ENCODE measurements at places on chromosomes 11 and 22.

DNA sequence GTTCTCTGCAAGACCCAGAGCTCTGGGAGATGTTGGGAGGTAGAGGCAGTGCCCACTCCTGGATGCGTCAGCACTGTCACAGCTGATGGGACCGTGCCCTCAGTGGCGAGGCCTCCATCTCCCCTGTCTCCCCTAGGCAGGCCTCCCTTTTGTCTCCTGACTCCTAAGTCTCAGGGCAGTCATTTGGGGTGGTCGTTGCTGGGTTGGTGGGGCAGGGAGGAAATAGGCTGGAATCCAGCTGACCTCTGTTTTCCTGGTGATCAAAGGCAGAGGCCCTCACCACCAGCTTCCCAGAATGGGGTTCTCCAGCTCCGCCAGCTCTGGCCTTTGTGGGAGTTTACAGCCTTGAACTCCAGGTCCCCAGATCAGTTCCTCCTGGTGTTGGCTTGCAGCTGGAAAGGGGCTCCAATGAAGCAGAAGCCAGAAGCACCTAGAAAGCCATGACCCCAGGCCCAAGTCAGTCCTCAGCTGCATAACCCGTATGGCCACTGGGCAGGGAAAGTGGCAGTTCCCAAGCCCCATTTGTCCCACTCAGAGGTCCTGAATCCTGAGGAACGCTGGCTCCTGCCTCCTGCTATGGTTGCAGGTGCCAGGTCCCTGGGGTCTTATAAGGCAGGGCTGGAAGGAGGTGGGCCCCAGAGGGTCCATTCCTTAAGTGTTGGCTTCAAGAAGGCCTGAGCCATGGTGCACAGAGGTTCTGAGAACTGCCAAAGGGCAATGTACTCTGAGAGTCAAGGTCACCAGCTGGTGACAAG lies 7.3 kb upstream of the FXYD2 start:
- no peak for DNase-seq

- no peak for DNase-seq
Observed at GRCh38 chr11:47257517-47258316, at the start of gene NR1H3. TSS of gene NR1H3 (plus strand) at chr11:47257996. CDS start at chr11:47259217, 1,221 bp downstream.

DNA sequence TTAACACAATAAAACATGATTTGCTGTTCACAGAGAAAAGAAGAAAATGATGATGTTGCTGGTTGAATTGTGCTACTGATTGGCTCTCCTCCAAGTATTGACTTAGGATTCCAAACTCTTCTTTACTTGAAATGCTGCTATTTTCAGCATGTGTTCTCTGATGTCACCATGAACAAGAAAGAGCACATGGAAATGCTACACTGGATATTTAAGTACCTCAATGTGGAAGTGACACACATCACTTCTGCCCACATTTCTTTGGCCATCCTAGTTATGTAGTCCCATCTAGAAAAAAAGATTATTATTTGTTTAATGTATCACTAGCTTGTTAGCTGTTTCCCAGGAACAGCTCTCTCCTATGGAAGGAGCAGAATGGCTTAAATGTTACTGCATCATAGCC lies 27.2 kb downstream of the OR52B2 start:
- DNase-seq, result no peak

GRCh38 chr11:44752713-44753112 lies 26.0 kb downstream of the TSPAN18 start:
- no peak for DNase-seq
